Effector memory CD8-positive, alpha-beta T cell (primary cell): ENCODE measurements at places on chromosomes 7 and 10.

GRCh38 chr10:22837771-22838170 is 90.1 kb upstream of the ARMC3 start:
- no peak overlapping the region for H3K27ac ChIP-seq
- no peak for DNase-seq
- peaks cover 8% of the 10 kb centered on the region for H3K4me1 ChIP-seq
- H3K4me3 ChIP-seq: no peak overlapping the region
- no peaks in the 10 kb centered on the region for H3K36me3 ChIP-seq

DNA sequence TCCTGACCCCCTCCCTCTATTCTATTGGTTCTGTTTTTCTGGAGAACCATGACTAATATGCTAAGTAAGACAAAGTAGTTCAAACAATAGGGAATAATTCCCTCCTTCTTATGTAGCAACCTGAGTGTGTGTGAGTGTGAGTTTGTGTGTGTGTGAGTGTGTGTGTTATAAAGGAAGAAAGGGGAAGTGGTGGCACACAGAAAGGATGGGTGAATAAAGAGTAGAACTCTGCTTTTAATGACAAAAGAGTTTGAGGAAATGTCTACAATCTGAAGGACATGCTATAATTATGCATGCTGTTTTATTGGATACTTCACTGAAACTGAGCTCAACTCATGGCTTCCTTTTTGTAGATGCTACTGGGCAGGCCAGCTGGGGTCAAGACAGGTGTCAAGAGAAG is 489.5 kb downstream of the REEP3 start:
- no peaks in the 10 kb centered on the region for H3K36me3 ChIP-seq
- H3K4me1 ChIP-seq: no peaks in the 10 kb centered on the region
- DNase-seq: no peak

DNA sequence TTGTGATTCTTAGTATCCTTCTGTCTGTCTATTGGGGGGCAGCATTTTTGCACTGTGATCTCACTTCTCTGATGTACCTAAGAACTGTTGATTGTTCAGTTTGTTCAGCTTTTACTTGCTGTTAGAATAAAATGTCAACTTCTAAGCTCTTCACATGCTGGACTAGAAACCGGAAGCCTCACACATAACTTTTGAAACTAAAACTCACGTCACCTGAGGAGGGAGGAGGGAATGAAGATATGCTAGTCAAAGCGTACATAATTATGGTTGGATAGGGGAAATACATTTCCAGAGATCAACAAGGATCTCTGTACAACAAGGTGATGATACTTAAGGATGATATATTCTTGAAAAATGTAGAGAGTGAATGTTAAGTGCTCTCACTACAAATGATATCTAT is 609.7 kb downstream of the INHBA start:
- no peak for DNase-seq
- no peaks in the 10 kb centered on the region for H3K36me3 ChIP-seq
- no peak overlapping the region for H3K27ac ChIP-seq
- H3K4me3 ChIP-seq: no peak overlapping the region
- no peaks in the 10 kb centered on the region for H3K4me1 ChIP-seq

DNA sequence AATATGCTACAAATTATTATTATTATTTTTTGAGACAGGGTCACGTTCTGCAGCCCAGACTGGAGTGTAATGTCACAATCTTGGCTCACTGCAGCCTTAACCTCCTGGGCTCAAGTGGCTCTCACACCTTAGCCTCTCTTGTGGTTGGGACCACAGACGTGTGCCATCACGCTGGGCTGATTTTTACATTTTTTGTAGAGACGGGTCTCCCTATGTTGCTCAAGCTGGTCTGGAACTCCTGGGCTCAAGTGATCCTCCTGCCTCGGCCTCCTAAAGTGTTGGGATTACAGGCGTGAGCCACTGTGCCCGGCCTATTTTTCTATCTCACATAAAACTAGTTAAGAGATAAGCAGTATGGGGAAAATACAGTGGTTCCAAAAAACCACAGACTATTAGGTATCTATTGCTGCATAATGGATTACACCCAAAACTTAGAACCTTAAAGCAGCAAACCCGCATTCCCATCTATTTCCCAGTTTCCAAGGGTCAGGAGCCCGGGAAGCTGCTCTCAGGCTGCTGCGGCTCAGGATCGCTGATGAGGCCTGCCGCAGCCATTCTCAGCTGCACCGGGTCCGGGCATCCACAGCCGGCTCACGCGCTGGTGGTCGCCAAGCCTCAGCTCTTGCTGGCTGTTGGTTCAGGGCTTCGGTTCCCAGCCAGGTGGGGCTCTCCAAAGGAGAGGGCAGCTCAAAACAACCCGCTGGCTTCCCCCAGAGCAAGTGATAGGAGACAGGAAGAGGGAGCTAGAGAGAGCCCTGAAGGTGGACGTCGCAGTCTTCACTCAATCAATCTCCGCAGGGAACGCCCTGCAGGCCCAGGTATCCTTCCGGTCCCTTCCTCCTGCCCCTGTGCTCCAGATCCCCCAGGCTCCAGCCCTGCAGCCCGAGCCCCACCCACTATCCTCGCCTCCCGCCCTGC is 128.2 kb downstream of the UBE2H start:
- peak overlapping the region; percentile 48 for H3K27ac ChIP-seq
- DNase-seq: no peak
- peak overlapping the region; percentile 90 for H3K4me3 ChIP-seq

GRCh38 chr10:51137756-51138529 is 63.7 kb downstream of the PRKG1 start:
- no peaks in the 10 kb centered on the region for H3K36me3 ChIP-seq
- peaks cover 15% of the 10 kb centered on the region for H3K27me3 ChIP-seq
- H3K4me3 ChIP-seq: no peak overlapping the region
- no peak for DNase-seq
- no peaks in the 10 kb centered on the region for H3K4me1 ChIP-seq
- no peak overlapping the region for H3K27ac ChIP-seq

DNA sequence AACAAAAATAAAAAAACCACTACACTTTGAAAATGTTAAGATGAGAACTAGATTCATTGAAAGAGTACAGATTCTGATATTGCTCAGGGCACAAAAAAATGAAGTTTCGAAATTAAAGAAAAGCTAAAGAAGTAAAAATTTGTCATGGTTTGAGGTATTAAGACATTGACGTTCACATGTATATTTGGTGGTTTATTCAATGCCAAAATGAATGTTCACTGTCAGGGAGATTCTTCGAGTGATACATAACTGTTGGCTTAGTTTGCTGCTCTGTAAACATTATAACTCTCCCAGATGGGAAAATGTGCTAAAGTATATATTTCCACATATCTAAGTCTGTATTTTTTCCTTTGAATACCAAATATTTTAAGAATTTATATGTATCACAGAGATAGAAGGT is 345.0 kb downstream of the SEMA3D start:
- H3K36me3 ChIP-seq: no peaks in the 10 kb centered on the region
- no peaks in the 10 kb centered on the region for H3K4me1 ChIP-seq
- no peaks in the 10 kb centered on the region for H3K27me3 ChIP-seq
- no peak overlapping the region for H3K27ac ChIP-seq
- no peak for DNase-seq

DNA sequence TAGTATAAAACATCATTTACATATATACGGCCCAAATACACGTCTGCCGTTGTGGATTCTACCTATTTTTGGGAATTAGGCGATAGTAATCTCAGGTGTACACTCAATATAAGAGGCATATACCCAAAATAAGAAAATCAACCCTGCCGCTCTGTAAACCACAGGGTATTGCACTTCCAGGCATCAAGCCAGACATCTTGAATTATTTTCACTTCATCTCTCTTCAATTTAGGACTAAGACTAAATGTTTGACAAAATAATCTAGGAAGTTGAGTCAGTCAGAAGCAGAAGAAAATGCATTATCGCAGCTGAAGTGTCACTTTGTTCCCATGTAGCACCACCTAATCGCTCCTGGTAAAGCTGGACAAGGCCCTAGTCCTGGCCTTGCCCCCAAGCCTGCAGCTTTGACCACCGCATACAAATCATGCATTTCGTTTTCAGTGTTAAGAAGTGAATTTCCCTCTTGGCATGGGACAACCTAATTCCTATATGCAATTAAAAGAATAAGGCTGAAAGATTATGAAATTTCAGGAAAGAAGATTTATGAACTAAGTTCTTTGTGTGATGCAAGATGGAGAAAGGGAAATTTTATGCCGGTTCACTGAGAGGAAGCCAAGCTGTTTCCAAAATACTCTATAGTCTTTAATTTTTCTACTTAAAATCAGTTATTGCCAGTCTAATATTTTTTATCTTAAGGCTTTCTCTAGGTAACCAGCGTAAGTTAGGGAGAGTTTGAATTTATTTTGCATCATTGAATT is 26.0 kb downstream of the CABCOCO1 start:
- H3K27me3 ChIP-seq: peaks cover 20% of the 10 kb centered on the region
- no peak overlapping the region for H3K4me3 ChIP-seq
- no peak overlapping the region for H3K27ac ChIP-seq
- no peaks in the 10 kb centered on the region for H3K4me1 ChIP-seq
- H3K36me3 ChIP-seq: no peaks in the 10 kb centered on the region
- DNase-seq: no peak

GRCh38 chr10:79188154-79188965 is 119.6 kb downstream of the ZMIZ1 start:
- H3K27ac ChIP-seq: no peak overlapping the region
- peaks cover 2% of the 10 kb centered on the region for H3K4me1 ChIP-seq

- H3K36me3 ChIP-seq: peaks cover 24% of the 10 kb centered on the region
- H3K27ac ChIP-seq: no peak overlapping the region
- H3K27me3 ChIP-seq: no peaks in the 10 kb centered on the region
- no peak for DNase-seq
Measured at GRCh38 chr7:141568227-141568626, 17.0 kb downstream of the AGK start.

- H3K27me3 ChIP-seq: no peaks in the 10 kb centered on the region
- no peaks in the 10 kb centered on the region for H3K4me1 ChIP-seq
- DNase-seq: no peak
- H3K4me3 ChIP-seq: no peak overlapping the region
Measured at GRCh38 chr10:131674130-131674529, 226.7 kb upstream of the PPP2R2D start.
